ENCODE measurements at places on chromosomes 1 and 21. TPM values are rescaled to one million over a fixed set of nuclear protein-coding genes. Genes with fewer than 3 reads are reported as not detected.

- DNase-seq, result peak; percentile 65
Measured at GRCh38 chr1:159207774-159208173, 3.1 kb downstream of the ACKR1 start.

GRCh38 chr1:172121081-172121717, 279.9 kb downstream of the DNM3 start:
- no peak for DNase-seq

- DNase-seq, result no peak
Measured at GRCh38 chr1:153649863-153650235, 8.7 kb upstream of the SNAPIN start.

- no peak for DNase-seq
Measured at GRCh38 chr1:59355361-59355760, 58.5 kb downstream of the FGGY start.

GRCh38 chr1:16720351-16721223, 19.7 kb upstream of the RNU1-4 start:
- DNase-seq, result no peak

DNA sequence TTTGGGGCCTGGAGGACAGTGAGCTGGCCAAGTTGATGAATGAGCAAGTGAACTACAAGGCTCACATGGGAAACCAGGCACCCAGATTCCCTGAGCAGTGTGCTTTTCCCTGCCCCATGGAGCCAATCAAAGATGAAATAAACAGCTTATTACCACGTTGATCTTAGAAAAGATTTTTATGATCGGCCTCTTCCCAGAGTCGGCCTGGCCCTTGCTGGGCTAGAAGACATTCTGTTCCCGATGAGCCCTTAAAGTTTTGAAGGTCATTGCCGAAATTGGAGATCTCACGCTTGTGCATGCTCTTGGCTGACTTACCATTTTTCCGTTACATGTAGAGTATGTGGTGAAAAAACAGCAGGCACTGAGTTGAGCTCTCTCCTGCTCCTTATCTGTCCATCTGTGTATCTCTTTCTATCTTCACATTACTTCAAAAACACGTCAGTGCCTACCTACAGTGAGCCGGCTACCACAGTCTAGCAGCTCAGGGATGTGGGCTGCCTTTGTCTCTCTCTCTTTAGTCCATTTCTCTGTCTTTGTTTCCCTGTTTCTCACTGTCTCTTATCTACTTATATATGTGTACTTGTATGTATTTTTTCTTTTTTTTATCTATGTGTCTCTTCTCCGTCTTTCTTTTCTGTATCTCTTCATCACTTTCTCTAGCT, 248.8 kb upstream of the USP24 start:
- no peak for DNase-seq

GRCh38 chr1:10597492-10598388, 123.0 kb downstream of the PEX14 start:
- DNase-seq, result no peak

DNA sequence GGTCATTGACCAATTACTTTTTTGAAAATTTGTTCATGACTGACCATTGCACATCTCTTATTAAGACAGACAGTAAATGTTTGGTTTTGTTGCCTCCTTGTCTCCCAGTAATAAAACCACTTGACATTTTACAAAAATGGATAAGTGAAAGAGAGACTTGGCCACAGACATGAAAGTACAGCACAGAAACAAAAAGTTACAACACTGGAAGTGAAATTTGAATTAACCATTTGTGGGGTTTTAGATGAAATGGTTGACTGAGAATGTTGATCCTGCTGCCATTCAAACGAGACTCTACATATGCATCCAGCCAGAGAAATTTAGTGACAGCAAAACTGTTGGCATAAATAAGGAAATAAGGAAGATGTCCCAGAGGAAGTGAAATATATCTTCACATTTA, 79.3 kb upstream of the B3GALT2 start:
- no peak for DNase-seq

Gene SFN
- 0.25 TPM for total RNA-seq

All from cardiac muscle cell (in vitro differentiated cells and primary cell).